Heart right ventricle (tissue), 16 donors: ENCODE measurements at places on chromosomes 5 and 9. TPM values are rescaled to one million over a fixed set of nuclear protein-coding genes. Genes with fewer than 3 reads are reported as not detected.

HACD4 gene
- total RNA-seq = 0.60 TPM

GRCh38 chr9:4296217-4296616 lies 3.7 kb downstream of the GLIS3 start:
- DNase-seq = no peak

- no peak for DNase-seq
These were observed 57.1 kb upstream of the CER1 start for GRCh38 chr9:14779566-14780022.

DNA sequence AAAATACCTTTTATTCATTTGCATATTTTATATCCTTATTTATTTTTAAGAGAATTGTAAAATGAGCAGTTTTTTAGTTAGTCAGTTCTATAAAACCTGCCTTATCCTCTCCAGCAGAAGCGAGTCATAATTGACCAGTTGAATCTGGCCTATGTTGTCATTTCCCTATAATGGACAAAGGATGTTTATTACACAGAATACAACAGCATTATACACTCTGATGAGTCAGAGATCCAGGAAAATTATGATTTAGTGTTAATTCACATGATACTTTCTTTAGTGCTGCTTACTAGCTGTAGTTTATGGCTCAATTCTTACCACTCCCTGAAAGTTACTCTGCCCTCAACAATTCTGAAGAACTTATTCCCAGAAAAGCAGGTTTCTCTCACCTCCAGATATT lies 26.8 kb upstream of the LURAP1L start:
- DNase-seq = no peak

PCDHA5 gene
- total RNA-seq = 0.07 TPM

DNA sequence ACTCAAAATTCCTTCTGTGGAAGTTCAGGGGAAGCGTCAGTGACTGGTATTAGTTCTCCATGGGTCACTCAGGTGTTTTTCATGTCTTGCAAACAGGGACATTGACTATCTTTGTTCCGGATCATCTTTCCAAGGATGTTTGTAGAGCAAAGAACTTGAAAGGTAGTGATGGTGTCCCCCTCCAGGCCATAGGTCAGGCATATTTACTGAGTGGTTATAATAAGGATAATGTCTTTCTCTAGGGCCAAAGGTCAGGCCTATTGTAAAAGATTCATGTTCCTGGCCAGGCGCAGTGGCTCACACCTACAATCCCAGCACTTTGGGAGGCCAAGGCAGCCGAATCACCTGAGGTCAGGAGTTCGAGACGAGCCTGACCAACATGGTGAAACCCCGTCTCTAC lies 614.8 kb downstream of the KIF4B start:
- no peak for DNase-seq

DNA sequence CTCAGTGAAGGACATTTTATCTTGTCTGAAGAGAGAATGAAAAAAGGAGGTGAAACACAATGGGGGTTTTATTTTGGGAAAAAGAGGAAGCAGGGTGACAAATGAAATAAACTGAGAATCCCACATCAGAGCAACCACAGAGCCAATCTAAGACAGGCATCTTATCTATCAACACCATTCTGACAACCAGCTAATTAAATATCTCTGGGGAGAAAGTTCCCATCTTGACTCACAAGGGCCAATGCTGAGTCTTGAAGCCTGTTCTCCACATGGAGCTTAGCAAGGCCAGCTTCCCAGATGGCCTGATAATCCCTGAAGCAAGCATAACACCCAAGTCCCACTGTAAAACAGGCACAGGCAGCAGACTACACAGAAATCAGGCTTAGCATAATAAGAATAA lies 30.4 kb downstream of the DPYSL3 start:
- DNase-seq = no peak
